ENCODE measurements at places on chromosomes 2 and 18. TPM values are rescaled to one million over a fixed set of nuclear protein-coding genes. Genes with fewer than 3 reads are reported as not detected.

DNA sequence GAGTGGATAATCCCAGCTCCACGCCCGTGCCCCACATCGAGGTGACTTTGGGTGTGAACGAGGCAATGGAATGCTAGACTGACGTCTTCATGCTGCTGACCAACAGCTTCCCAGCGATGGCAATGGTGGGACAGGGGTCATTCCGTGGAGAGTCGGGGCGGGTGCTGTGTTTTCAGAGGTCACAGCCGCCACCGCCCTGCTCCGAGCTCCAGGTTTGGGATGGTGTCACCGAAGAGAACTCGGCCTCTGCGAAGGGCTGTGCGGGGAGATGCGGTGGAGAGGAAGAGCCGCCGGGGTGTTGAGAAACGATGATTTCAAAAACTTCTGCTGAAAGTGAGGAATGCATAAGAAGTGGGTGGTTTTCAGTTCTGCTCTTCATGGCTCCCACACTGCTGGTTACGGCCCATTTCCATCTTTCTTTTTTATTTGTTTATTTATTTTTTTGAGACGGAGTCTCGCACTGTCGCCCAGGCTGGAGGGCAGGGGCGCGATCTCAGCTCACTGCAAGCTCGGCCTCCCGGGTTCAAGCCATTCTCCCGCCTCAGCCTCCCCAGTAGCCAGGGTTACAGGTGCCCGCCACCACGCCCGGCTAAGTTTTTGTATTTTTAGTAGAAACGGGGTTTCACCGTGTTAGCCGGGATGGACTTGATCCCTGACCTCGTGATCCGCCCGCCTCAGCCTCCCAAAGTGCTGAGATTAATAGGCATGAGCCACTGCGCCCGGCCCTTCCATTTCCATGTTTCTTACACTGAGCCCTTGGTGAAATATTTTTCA, 142.6 kb downstream of the RTP5 start:
- DNase-seq: no peak

The STPG4 gene
- total RNA-seq: 0.20 TPM

- DNase-seq: no peak
Measured at GRCh38 chr2:238163481-238164198, 4.9 kb downstream of the ERFE start.

GRCh38 chr2:217279140-217279539, 419.3 kb upstream of the TNP1 start:
- DNase-seq: no peak

Measured in activated CD8-positive, alpha-beta memory T cell treated with anti-CD3 and anti-CD28 coated beads, Interleukin-2, amount 10 ng/mL, durations not matched to agents 7 days and 5 days (primary cell).